ENCODE measurements at places on chromosomes 6 and 20.

- DNase-seq = no peak
Measured at GRCh38 chr20:36878941-36879340, 3.0 kb downstream of the TLDC2 start.

DNA sequence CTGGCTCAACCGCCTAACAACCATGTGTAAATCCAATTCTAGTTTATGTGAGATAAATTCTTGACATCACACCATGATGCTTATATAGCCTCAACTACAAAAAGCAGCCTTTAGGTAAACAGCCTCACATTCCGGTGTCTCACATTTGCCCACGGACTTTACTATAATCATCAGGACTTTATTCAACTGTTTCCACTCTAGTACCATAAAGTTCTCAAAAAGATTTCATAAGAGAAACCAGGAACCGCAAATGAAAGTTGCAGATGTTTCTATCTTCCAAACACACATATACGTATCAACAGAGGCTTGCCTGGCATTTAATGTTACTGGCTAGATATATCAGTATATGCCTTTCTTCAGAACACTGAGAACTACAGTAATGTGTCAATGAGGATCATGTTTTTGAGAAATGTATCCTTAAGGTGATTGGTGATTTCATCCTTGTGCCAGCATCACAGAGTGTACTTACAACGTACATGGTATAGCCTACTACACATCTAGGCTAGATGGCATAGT is 80.0 kb downstream of the EPB41L2 start:
- no peak for DNase-seq

DNA sequence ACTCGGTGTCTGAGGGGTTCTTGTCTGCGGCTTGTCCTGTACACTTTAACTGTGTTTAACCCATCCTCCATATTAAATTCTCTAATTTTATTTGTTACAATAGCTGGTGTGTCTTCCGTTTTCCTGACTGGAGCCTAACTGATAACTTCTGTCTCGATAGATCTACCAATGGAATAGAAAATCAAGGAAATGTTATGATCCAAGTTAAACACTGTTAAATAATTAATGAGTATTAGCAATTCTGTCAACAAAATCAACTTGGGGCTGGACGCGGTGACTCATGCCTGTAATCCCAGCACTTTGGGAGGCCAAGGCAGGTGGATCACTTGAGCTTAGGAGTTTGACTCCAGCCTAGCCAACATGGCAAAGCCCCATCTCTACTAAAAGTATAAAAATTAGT is 81.7 kb downstream of the DNAH8 start:
- DNase-seq = no peak

- DNase-seq = no peak
Measured at GRCh38 chr6:16318538-16318937, 80.2 kb downstream of the GMPR start.

DNA sequence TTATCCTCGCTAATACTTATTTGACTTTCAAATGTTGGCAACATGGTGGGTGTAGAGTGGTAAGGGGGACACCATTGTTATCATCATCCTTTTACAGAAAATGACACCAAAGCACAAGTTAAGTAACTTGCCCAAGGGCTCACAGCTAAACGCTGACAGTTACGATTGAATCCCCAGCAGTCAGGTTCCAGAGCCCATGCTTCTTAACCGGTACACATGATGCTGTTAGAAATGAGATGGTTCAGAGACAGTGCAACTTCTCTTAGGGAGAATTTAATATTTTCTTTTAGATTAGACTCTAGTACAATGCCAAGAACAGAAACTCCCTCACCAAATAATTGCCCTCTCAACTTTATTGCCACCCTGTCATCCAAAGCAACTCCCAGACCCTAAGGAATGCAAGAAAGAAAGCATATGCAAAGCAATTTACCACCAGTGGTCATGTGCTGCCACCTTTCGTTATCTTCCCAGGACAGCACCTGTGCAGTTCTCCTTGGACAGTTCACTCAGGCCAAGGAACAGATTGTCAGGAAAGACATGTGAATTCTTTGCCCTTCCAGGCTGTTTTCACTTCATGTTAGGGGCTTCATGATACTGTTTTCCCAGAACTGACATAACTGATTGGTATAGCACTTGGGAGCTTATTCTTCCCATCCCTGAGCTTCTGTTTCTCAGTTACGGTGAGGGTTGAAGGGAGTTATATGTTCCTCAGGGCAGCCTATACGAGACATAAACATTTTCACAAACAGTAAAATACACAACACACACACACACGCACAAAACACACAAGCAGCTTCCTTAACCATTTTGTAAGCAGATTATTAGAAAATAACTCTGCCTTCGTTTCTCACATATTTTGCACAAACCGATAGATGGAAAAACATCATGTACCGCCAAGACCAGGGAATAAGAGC is 5.1 kb downstream of the HLA-DMA start:
- no peak for DNase-seq

DNA sequence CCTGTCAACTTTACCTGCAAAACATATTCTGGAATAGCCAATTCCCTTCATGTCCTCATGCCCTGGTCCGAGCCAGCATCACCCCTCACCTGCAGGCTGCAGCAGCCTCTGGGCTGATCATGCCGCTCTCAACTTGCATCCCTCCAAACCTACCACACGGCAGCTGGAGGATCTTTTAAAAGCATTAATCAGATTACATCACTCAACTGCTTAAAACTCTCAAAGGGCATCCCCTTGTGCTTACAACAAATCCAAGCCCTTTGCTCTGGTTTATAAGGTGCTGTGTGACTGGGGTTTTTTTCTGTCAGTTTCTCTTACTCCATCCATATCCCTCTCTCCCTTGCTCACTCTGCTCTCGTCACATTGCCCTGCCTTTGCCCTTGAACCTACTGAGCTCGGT is 24.0 kb downstream of the CD40 start:
- no peak for DNase-seq

- no peak for DNase-seq
Measured at GRCh38 chr6:155183095-155183494, 80.7 kb upstream of the CLDN20 start.

- no peak for DNase-seq
Measured at GRCh38 chr6:83152913-83153312, 40.2 kb downstream of the PGM3 start.

DNA sequence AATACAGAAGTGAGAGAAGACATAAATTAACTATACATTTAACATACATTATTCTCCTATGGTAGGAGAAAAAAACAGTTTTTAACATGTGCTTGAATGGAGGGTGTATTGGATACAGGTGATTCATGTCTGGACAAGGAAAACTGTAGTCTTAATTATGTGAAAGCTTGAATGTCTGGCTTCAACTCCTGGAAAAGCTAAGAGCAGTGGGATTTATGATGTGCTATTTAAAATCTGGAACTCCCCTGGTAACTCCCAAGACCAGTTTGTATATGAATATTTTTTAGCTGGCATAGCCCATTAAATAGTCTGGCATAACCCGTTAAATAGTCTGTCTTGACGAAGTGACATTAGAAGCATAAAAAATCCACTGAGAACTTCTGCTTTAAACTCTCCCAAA is 410.0 kb upstream of the PTCHD4 start:
- no peak for DNase-seq

GRCh38 chr6:147347882-147348575 is 143.8 kb downstream of the STXBP5 start:
- DNase-seq = no peak

- DNase-seq = no peak
Measured at GRCh38 chr20:19492687-19493336, 265.2 kb upstream of the RIN2 start.

- DNase-seq = no peak
Measured at GRCh38 chr20:50610212-50610718, 81.1 kb downstream of the RIPOR3 start.

DNA sequence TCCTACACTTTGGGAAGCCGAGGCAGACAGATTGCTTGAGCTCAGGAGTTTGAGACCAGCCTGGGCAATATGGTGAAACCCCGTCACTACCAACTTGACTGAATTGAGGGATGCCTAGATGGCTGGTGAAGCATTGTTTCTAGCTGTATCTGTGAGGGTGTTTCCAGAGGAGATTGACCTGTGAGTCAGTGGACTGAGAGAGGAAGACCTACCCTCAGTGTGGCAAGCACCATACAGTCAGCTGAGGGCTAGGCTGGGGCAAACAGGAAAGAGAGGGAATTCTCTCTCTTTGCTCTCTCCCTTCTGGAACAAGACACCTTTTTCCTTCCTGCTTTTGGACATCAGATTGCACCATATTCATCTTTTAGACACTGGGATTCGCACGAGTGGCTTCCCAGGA is 3.7 kb upstream of the ZUP1 start:
- DNase-seq = no peak

- DNase-seq = peak; percentile 90
Measured at GRCh38 chr6:30690403-30691207, at the start of gene NRM. NRM (minus strand) TSS chr6:30690984; CDS start chr6:30690974, 10 bp downstream.

DNA sequence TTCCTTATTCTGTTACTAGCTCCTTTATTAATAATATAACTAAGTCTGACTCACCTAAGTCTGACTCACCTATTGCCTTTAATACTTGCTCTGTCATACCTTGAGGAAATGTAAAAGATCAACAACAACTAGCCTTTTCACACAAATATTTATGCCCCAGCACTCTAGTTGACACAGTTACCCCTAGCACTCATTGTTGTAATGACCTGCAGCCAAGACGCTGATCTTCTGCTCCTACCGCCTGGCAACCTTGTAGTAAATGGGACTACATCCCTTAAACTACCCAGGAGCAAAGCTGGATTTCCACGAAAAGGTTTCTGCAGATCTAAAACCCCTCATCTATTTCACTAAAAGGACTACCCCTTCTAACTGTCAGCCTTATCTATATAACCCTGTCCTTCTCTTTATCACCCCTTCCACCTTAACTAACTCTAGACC is 90.0 kb downstream of the PLG start:
- no peak for DNase-seq

DNA sequence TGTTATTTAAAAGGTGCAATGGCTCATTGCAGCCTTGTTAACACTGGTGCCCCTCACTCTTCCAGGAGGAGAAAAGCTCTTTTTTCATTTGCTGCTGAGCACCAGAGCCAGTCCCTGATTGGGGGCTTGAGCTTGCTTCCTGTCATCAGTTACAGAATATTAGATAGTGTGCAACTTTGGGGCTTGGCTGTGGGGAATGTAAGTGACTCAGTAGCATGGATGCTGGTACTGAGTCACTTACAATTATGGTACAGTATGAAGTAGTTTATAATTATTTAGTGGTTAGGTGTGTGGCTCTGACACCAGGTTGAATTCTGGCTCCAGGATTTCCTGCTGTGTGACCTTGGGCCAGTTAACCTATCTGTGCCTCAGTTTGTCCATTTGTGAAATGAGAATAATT is 37.6 kb downstream of the ANKS1A start:
- no peak for DNase-seq

- DNase-seq = no peak
Measured at GRCh38 chr20:53071833-53072232, 99.7 kb downstream of the TSHZ2 start.

GRCh38 chr20:58461104-58461503 is 54.1 kb downstream of the APCDD1L start:
- DNase-seq = no peak

GRCh38 chr20:62246872-62247652 is 8.7 kb downstream of the OSBPL2 start:
- no peak for DNase-seq

- no peak for DNase-seq
Measured at GRCh38 chr20:56964901-56965300, 301.5 kb downstream of the BMP7 start.

GRCh38 chr6:107390685-107391435 is 68.5 kb downstream of the PDSS2 start:
- no peak for DNase-seq

- no peak for DNase-seq
Measured at GRCh38 chr6:111588366-111588765, 17.3 kb downstream of the TRAF3IP2 start.

- DNase-seq = no peak
Measured at GRCh38 chr20:60056407-60057122, 98.3 kb downstream of the CDH26 start.

DNA sequence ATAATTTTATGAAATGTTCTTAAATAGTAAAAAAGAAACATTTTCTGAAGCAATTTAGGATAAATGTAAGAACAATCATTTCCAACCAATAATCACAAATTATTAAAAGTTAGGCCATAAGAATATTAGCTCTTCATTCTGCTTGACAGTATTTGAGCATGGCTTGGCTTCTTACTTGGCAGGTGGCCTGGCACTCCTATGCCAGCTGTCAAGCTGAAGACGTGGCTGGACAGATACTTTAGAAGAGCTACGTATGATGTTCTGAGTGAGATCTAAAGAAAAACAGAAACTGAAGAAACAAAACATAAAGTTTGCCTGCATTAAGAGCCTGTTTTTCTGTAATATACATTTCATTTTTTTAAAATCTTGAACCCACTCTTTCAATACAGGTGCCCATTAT is 438.9 kb downstream of the GRIK2 start:
- DNase-seq = no peak

- no peak for DNase-seq
Measured at GRCh38 chr6:37922563-37922962, 103.0 kb downstream of the ZFAND3 start.

DNA sequence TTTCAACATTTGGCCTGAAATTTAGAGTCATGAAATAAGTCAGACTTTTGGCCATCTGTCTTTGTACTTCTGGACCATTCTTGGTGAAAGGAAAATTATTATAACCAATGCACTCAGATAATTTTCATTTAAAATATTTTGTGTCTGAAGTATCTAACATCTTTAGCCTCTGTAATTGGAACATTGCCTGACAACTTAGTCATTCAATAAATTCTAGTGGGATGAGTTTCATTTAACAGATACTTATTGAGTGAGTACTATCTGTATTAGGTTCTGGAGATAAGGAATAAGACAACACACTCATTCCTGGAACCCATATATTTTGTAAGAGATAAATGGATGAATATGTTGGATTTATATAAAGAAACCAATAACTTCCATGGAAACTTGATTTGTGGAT is 536.0 kb downstream of the BCKDHB start:
- DNase-seq = peak; percentile 31

DNA sequence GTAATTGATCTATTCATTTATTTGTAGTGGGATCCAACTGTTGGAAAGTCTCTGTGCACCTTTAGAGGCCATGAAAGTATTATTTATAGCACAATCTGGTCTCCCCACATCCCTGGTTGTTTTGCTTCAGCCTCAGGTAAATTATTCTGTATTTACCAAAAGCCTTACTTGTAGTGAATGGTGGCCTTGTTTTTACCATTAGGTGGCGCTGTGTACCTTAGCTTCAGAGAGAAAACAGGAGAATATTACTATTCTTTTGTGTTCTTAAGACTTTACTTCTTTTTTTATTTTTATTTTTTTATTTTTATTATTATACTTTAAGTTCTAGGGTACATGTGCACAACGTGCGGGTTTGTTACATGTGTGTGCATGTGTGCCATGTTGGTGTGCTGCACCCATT is 23.7 kb downstream of the PEX7 start:
- peak; percentile 22 for DNase-seq
